Uterus (tissue), 4 donors: ENCODE measurements at places on chromosomes 5 and 9. TPM values are rescaled to one million over a fixed set of nuclear protein-coding genes. Genes with fewer than 3 reads are reported as not detected.

The RASEF gene
- total RNA-seq = 0.59 TPM

The SLC23A1 gene
- total RNA-seq = 1.0 TPM

- no peak for DNase-seq
These were observed 37.0 kb upstream of the FGF1 start for GRCh38 chr5:142722896-142723295.

The KCTD16 gene
- not detected for total RNA-seq

DNA sequence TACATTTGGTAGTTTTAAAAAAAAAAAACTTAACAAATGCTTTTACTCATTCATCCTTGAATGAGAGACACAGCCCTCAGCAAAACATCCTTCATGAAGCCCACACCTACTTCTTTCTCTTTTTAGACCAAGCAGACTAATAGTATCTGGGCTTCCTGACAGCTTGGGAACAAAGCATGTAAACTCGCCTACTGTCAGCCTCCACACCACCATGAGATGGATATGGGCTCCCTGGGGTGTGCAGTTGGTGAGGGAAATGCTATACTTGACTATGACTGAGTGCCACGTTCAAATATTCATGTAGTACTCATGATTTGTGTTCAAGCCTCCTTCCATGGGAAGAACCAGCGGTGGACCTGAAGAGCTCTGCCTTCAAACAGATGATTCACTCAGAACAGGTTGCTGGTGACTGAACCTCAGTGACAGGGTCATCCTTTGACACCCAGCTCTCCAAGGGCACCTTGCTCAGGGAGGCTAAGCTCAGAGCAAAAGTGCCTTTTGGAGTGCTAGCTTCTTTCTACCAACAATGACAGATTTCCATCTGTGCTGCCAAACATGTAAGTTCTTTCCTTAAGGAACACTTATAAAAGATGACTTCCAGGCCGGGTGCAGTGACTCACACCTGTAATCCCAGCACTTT, 36.8 kb downstream of the SLC22A5 start:
- no peak for DNase-seq

The FYB1 gene
- 16.5 TPM for total RNA-seq

DNA sequence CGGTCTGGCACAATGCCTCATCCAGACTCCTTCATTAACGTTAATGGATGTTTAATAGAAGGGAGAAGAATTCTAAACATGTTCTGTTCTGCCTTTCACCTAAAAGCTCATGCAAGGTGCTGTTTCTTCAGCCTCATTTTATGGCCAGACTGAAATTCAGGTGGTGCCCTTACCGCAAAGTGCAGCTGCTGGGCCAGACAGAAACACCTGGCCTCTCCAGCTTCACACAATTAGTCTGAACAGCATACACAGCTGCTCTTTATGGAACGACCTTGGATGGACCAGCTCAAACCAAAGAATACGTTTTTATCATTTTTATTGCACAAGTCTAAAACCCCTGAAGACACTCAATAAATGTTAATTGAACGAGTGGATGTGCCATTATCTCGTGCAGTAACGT, 4.6 kb downstream of the SNCAIP start:
- no peak for DNase-seq

DNA sequence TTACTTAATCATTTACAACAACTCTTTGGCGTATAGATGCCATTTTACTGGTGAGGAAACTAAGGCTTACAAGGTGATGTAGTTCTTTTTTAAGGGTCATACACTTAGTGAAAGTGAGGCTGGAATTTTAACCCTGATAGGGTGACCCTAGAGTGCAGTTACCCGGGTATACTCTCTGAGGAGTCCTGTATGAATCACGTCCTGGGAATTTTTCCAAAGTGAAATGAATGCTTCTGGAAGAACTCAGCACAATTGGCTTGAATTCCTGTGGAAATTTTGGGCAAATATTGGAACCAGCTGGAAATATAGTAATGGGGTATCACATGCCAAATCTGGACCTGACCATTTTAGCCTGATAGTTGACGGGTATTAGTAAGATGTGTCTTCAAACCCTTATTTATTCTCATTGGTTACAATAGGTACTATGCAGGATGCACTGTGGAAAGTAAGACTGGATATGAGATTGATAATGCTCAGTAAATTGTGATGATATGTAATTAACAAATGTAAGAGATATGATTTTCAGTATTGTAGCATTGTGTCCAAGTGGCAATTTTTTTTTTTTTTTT, 14.8 kb downstream of the SUB1 start:
- DNase-seq = no peak

The HARS1 gene
- total RNA-seq = 20.3 TPM

GRCh38 chr9:110512817-110513216, 66.7 kb downstream of the SVEP1 start:
- no peak for DNase-seq

DNA sequence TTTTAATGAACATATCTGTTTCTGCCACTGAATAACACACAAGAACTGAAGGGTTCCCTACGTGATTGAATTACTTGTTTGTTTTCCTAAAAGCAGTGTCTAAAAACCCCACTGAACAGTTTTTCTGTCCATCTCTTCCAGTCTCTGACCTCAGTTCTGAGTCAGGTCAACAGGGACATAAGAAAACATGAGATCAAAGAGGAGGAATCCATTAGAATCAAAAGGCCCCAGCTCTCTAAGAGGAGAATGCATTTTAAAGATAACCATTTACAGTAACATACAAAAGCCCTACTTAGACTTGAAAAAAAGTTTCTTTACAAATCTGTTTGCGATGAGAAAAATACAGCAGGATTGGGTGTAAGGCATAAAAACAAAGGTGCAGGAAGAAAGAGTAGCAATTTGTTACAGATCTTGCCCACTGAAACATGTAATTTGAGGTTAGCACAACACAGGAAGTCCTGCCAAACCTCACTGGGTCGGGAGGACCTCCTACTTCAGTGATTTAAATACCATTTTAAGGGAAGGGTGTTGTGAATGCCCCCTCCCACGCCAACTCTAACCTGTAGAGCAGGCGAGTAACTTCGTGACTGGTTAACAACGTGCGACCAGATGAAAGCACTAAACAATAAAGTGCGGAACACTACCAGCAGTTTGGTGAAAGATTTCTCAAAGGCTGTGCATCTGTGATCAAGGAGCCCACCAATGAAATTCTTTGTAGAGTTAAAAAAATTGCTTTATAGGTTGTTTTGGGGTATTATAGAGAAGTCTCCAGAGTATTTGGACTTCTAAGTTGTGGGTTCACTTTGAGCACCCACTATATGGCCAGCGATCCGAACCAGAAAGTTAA, 1.3 kb downstream of the QSOX2 start:
- DNase-seq = no peak

The AGXT2 gene
- total RNA-seq = not detected

The PGGT1B gene
- total RNA-seq = 29.4 TPM

- DNase-seq = no peak
These were observed 16.0 kb downstream of the ENC1 start for GRCh38 chr5:74624501-74624900.

- DNase-seq = no peak
These were observed 78.4 kb downstream of the MAP1B start for GRCh38 chr5:72185496-72186329.

DNA sequence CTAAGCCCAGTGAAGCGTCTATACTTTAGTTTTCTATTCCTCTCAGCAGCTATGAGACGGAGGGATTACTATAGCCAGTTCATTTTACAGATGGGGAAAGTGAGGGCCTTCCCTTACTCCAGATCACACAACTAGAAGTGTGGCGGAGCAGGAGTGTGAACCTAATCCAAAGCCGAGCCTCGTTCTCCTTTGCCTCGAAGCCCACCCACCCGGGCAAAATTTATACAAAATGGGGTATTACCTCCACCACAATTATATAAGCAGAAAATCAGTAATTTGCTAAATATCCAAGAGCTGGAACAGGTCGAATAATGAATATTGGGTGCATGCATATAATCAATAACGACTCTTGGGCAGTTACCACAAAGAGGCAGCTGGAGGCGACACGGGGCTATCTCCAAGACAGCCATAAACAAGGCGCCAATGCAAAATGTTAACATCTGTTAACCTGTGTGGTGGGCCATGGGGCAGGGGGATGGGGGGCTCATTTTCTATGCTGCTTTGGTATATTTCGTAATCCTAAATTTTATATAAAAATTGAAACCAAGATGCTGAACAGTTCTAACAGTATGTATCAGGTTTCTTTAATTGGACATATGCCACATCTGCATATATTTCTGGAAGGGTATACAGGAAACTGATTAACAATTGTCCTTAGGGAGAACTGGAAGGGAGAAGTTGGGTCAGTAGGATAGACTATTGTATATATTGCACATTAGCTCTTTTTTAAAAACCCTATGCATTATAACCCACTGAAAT, 1.2 kb upstream of the RNF44 start:
- DNase-seq = no peak

The EIF4E1B gene
- not detected for total RNA-seq

- DNase-seq = no peak
These were observed 335.8 kb upstream of the ACTBL2 start for GRCh38 chr5:57818397-57818796.

- no peak for DNase-seq
These were observed 56.1 kb upstream of the HSPA9 start for GRCh38 chr5:138631096-138631928.

The SLC24A2 gene
- 4.4 TPM for total RNA-seq

DNA sequence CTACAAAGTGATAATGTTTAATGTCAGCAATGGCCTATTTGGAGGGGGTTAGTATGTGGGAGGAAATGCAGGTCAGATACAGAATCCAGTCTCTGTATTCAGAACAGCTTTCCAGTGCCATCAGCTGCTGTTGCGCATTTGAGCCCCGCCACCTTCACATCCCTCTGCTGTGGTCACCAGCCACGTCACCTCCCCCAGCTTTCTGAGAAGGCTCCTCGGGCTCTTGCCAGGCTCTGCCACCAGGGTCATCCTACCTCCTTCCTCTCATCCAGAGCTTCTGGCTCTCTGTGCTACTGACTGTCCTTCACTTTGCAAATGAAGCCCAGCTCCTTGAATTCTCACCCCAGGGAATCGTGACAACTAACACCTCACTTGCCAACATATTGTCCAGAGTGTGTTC, 138.8 kb downstream of the PIK3R1 start:
- no peak for DNase-seq
